ENCODE measurements at places on chromosomes 16 and 17.

DNA sequence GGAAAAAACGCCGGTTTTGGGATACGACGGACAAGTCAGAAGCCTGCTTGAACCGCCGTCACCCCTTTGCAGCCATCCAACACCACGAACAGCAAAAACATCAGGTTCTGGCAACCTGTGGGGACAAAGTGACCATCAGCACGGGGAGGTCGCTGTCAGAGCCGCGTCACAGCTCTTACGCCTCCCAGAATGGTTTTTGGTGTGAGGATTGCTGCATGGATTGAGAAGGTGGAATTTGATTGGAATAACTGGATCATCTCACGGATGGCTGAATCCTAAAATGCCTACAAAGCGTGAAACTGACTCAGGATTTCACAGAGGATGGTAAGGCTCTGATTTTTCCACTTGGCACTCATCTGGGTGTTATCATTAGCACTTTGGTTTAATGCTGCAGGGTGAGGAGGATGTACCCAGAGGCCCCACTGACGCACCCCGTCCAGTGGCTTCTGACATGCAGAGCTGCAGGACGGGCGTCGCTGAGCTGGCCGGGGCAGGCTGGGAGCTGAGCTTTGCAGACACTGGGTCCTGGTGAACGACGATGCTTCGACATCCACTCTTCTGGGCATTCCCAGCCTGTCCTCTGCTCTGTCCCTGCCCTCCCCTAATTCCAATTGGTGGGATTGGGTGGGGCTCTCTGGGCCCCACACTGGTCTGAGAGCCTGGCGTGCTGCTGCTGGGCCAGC, 73.4 kb upstream of the CREBBP start:
- DNase-seq: no peak

DNA sequence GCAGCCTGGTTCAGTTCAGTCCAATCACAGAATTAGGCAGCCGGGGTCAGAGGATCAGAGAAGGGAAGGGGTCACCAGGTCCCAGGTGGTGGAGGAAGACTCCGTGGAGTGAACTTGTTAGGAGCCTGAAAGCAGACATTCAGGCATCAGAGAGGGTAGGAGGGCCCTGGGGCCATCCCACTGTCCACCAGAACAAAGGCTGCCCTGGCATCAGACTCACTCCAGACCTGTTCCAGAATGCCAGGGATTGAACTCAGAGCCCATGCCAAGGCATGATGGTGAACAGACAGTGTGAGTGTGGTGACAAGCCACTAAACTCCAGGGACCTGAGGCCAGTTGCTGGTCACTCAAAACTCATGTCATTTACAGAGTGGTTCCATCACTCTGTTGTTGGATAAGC, 37.6 kb downstream of the B4GALNT2 start:
- no peak for DNase-seq

DNA sequence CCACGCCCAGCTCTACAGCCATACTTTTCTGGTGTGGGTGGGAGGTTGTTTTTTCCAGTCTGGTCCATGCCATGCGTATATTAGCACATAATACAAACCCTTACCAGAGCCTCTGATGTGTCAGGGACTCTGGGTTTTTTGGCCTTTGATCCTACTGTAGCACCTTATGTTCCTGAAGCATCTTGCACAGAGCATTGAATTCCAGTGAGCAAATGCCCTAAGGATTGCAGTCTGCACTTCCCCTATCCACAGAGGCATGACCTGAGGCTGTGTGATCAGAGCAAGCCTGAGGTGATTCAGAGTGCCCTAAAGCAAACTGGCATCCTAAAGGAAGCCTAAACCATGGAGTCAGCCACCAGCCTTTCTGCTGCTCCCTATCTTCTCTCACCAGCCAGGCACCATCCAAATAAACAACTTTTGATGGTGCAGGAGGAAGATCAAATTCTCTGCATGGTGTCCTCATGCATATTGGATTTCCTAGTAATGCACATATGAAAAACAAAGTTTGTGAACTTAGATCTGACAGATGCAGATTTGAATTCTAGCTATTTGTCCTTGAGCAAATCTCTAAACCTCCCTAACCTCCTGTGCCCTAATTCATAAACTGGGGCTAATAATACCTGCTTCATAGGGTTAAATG, 41.2 kb upstream of the HAS3 start:
- DNase-seq: no peak

GRCh38 chr16:30740364-30741251, 7.6 kb upstream of the PHKG2 start:
- DNase-seq: peak; percentile 85

DNA sequence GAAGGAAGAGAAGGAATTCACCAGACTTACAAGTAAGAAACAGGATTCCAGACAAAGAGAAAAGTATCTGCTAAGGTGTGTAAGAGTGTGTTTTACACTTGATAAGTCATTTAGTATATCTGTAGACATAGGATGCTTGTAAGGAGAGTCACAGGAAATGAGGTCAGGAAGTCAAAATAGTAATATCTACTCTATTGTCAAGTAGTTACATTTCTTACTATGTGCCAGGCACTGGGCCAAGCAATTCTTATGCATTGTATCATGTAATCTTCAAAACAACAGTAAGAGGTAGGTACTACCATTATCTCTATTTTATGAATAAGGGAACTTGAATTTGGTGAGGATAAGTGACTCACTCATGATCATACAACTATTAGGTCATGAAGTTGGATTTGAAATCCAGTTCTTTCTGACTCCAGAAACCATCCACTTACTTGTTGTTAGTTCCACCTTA, 129.1 kb downstream of the SNX11 start:
- no peak for DNase-seq

- DNase-seq: no peak
These were observed 272.4 kb downstream of the IRF8 start for GRCh38 chr16:86171329-86171728.

DNA sequence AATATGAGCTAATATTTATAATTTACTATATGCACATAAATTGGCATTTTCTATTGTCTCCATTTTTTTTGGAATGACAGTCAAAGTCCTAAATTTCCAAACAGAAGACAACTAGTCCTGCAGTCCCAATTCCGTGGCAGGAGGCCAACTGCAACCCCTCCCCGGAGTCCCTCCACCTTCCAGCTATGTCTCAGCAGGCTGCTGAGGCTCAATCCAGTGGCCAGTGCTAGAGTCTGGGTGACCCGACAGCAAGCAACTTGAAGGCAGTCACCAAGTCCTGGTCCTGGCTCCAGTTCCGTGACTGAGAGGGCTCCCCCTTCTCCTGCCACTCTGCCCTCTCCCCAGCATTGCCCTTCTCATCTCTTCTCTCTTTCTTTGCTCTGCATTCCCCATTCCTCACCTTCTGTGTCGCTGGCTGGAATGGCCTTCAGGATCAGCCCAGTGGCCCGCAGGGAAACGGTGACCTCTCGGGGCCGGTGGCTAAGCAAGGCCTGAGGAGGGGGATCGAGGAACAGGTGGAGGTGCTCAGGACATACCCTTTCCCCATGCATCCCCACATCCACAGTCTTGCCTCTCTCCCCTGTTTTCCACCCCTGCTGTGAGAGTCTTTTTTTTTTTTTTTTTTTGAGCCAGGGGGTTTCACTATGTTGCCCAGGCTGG, 22.4 kb upstream of the MFSD6L start:
- DNase-seq: no peak

DNA sequence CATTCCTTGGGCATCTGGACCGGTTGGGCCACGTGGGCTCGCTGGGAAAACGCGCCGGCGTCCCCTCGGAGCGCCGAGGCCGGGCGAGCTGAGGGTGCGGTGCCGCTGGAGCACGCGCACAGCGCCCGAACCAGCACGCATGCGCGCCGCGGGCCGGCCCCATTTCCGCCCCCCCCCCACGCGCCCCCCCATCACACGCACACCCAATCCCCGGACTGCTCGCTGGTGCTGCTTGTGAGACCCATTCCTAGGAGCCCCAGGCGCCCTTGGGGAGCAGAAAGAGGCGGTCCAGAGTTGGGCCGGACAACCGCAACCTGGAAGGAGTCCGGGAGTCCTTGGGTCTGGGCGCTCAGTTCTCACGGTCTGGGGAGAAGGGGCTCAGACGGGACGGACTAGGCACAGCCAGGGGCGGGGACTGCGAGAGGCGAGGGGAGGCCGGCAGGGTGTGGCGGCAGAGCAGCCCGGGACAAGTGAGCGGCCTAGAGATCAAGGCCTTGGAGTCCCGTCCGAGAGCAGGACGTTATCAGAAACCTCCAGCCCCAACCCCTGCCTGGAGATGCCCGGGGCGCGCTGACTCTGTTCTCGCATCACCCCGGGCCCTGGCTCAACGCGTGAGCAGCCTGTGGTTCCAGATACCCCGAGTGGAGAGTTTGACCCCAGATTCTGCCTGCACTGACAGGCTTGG, 6.0 kb upstream of the CBX8 start:
- DNase-seq: no peak

DNA sequence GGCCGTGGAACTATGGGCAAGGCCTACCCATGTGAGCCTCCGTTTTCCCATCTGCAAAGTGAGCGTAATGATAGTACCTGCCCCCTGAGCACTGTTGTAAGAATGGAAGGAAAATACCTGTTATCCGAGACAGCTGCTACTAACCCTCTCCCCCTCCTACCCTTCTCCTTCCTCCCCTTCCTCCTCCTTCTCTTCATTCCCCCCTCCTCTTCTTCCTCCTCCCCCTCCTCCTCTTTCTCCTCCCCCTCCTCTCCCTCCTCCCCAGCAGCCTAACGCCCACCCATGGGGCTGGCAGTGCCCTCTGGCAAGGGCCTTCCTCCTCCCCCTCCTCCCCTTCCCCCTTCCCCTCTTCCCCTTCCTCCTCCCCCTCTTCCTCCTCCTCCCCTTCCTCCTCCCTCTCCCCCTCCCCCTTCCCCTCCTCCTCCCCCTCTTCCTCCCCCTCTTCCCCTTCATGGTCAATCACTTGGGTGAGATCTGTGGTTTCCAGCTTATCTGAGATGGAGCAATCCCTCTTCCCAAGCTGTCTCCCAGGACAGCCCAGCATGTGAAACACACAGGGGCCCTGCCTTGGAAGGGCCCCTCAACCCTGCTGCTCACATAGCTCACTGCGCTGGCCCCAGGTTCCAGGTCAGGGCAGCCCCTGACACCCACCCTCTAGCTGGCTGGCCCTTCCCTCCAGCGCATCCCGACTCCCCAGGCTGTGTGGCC, 6.4 kb downstream of the ZFPM1 start:
- no peak for DNase-seq

DNA sequence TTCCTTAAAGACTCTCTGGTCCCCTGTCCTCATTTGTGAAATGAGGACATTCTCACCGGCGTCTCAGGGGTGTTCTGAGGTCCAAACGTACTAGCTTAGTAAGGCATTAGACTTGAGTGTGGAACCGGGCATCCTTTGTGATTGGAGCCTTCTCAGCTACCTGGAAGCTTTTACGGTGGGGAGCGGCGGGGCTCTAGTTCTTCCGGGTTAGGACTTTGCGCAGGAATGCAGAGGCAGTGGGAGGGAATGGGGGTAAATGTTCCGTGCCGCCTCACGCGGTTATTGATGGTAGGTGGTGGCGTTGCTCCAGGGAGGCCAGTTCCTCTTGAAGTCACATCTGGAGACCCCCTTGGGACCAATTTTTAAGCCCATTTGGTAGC, 113.6 kb downstream of the SNX29 start:
- DNase-seq: no peak

- no peak for DNase-seq
These were observed 240.3 kb upstream of the DYNLRB2 start for GRCh38 chr16:80300456-80300855.

- DNase-seq: no peak
These were observed 86.1 kb downstream of the RPA1 start for GRCh38 chr17:1915889-1916288.

DNA sequence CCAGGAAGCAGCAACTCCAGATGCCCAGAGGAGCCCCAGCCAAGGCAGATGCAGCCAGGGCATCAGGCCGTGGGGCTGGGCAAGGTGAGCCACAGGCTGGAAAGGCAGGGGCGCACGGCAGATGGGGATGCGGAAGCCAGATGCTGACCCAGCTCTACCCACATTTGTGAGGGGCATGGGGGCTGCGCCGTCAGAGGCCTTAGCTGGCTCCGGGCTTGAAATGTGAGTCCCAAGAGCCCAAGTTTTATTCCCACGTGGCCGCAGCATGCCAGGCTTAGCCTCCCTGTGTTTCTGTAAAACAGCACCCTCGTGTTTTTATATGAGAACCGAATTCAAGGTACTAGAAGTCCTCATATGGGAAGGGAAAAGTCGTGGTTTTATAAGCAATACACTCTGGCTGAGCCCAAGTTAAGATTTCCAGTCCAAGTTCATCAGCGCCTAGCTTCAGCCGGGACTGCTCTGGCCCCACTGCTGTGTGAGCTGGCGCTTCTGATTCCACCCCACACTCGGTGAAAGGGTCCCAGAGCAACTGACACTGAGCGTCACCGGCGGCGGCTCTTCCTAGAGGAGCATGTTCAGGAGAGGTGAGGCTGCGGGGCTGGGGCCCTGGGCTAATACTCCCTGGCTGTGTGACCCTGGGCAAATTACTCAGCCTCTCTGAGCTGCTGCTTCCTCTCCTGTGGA, 6.7 kb upstream of the C16orf95 start:
- no peak for DNase-seq

DNA sequence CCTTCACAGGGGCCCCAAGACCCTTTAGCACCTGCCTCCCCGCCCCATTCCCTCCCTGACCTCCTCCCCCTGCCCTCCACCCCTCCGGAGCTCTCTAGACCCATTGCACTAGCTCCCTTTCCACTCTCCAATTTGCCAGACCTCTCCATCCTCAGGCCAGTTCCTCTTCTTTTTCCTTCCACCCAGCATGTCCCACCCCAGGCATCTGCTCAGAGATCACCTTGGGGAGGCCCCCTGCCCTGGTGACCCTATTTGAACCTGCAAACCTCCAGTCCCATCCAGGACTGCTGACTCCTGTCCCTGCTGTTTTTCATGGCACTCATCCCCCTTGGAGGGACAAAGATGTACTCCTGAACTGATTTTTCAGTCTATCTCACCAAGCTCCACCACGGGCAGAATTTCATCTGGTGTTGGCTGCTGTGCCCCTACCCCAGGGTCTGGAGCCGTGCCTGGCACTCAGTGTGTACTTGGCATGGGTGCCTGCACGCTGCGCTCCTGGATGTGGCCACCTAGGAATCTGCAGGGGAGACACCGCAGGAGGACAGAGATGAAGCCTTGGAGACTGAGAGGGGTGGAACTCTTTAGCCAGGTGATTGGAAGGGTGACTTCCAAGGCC, 85.6 kb upstream of the CACNG5 start:
- DNase-seq: peak; percentile 52

GRCh38 chr16:31875112-31875803, 1.7 kb downstream of the ZNF267 start:
- no peak for DNase-seq

DNA sequence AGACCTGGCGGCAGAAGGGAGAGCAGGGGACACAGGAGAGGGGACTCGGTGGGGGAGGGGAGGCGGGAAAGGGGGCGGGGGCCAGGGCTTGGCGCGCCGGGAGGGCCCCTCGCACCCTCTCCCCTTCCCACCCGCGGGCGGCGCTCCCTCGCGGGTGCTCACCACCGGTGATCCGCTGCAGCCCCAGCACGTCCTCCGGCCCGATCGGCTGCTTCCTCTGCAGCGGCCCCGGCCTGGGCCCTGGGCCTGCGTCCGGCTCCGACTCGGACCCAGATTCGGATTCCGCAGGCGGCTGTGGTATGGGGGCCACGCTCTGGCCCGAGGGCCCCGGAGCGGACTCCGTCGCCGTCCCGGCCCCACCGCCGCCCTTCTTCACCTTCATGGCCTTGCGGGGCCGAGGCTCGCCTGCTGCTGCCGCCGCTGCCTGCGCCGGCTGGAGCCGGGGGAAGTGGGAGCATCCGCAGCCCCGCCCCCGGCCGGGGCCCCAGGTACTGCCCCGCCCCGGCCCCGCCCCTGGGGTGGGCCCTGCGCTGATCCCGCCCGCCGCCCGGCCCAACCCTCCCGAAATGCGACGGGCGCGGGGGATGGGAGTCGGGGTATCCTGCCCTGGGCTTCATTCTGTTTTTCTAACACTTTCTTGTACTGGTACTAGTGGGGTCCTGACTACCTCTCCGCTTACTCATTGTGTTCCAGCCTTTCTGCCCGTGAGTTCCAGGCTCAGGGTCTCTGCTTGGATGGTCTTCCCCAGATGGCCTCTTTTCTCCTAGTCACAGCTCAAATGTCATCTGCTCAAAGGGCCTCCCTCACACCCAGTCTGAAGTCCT, at the start of gene UNC119:
UNC119 (minus strand) TSS at position 449 of the 824 bp plus-strand sequence; CDS start at position 382, 67 bp downstream.
- no peak for DNase-seq

Measured in coronary artery (tissue), 2 donors.